ENCODE measurements at places on chromosomes 6 and 20.

- DNase-seq = no peak
These were observed 925 bp downstream of the FHL5 start for GRCh38 chr6:96563853-96564252.

- no peak for DNase-seq
These were observed 12.7 kb upstream of the MCUR1 start for GRCh38 chr6:13827032-13827431.

DNA sequence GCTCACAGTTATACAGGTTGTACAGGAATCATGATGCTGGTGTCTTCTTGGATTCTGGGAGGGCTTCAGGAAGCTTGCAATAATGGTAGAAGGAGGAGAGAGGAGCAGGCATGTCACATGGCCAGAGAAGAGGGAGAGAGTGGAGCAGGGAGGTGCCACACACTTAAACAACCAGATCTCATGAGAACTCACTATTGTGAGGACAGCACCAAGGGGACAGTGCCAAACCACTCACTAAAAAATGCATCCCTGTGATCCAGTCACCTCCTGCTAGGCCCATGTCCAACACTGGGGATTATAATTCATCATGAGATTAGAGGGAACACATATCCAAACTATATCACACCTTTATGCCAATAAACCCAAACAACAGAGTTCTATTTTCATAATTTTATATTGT, 67.2 kb downstream of the TRDN start:
- DNase-seq = no peak

- no peak for DNase-seq
These were observed 253.3 kb upstream of the ECI2 start for GRCh38 chr6:4388675-4389074.

DNA sequence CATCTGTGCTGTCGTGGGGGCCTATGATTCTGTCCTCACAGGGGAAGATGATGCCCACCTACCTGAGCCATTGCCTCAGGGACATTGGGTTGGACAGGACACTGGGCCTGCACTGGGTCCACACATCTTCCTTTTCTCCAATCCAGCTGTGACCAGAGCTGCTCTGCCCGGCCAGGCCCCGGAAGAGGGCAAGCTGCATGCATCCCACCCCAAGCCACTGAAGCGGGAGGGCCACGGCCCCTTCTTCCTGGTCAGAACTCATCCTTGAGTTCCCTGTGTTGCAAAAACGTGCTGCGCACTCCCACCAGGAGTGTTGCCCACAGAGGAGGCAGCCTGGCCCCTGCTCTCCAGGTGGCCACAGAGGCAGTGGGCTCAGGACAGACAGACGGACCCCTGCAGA, 38.2 kb downstream of the SPDEF start:
- DNase-seq = no peak

GRCh38 chr6:7882505-7883257, 27.9 kb downstream of the TXNDC5 start:
- no peak for DNase-seq

DNA sequence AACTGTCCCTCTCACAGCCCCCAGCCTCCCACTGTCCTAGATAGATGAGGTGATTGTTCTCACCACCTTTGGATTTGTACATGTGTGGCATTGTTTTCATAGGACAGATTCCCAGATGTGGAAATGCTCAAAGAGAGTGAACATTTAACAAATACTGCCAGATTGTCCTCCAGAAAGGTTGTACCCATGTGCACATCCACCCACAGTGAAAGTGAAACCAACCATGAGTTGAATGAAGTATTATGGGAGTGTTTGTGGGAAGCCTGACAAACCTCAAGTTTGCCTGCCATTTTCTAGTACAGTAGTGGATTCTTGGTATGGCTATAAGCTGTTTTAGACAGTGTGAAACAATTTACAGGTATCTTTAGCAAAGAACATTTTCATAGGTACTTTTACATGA, 42.7 kb downstream of the ANKRD6 start:
- no peak for DNase-seq

DNA sequence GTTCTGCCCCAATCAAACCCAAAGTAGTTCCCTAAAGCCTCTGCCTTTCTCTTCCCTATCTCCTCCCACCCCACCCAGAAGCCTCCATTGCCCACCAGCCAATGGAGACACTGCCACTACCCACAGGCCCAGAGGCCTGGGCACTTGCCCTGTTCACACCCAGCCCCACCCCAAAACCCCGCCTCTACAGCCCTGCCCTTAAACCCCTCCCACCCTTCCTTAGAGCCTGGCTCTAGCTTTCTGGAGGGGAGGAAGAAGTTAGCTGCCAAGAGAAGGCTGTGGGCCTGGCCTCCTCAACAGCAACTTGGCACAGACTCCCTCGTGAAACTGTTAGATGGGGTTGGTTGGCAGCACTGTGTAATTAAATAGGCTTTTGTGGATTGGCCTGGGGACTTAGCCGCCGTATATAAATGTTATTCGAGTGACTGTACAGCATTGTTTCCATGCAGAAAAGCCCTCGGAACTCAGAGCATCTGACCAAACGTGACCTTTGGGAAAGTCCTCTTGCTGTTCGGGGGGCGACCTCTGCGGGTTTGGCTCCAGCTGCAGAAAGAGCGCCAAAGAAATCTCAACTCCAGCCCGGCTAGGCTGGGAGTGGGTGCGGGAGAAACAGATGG, 31.4 kb downstream of the COL11A2 start:
- peak; percentile 32 for DNase-seq

- DNase-seq = no peak
These were observed 1005.5 kb upstream of the CITED2 start for GRCh38 chr6:140379919-140380318.

GRCh38 chr6:161951126-161951525, 677.3 kb upstream of the AGPAT4 start:
- no peak for DNase-seq

GRCh38 chr6:19836799-19837510, at the start of gene ID4:
ID4 (plus strand) TSS chr6:19837370; CDS start chr6:19837755, 385 bp downstream.
- DNase-seq = no peak

DNA sequence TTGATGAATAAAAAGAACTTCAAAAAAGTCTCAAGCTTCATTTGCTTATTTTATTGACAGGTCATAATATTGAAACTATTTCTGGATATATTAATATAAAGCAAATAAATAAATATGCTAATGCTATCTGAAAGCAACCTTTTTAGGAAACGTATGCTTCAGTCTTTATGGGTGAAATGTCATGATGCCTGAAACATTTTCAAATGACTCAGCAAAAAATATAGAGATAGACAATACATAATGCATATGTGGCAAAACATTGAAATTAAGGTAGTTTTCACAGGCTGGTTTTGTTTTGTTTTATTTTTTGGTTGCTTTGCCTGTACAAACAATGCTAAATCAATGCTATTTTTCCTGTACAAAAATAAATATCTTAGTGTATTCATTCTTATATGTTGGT, 194.4 kb upstream of the PLCB4 start:
- no peak for DNase-seq

DNA sequence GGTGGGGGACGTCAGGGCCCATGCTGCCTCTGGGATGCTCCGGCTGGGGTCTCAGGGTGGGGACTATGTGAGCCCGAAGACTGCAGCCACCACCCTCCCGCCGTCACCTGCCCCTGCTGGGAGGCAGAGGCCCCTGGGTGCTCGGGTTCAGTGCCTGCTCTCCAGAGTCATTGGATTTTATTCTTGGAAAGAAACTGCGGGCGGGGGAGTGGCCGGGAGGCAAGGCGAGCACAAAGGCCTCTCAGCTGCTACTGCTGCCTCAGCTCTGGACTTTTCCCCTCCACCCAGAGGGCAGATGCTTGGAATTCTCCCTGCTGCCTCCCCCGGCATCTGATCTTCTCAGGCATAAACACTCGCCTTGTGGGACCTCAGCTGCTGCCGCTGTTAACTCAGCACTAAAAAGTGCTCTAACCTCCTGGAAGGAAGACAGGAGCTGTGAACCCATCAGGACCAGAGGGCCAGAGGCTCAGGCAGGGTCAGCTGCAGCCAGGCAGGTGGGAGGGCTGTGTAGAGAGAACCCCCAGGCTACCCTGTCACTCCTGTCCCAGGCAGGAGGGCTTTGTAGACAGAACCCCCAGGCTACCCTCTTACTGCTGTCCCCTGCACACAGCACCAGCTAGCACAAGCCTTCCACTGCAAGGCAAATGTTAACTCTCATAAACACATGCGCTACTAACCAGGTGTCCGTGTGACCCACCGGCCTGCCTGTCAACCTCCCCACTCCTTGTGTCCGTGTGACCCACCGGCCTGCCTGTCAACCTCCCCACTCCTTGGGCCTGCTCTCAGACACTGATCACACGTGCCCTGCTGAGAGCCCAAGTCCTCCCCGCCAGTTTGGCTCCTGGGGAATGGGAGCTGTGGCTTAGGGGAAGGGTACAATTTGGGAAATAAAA, 9.4 kb upstream of the FRMD1 start:
- no peak for DNase-seq

GRCh38 chr6:153207006-153207405, 75.9 kb upstream of the RGS17 start:
- no peak for DNase-seq

DNA sequence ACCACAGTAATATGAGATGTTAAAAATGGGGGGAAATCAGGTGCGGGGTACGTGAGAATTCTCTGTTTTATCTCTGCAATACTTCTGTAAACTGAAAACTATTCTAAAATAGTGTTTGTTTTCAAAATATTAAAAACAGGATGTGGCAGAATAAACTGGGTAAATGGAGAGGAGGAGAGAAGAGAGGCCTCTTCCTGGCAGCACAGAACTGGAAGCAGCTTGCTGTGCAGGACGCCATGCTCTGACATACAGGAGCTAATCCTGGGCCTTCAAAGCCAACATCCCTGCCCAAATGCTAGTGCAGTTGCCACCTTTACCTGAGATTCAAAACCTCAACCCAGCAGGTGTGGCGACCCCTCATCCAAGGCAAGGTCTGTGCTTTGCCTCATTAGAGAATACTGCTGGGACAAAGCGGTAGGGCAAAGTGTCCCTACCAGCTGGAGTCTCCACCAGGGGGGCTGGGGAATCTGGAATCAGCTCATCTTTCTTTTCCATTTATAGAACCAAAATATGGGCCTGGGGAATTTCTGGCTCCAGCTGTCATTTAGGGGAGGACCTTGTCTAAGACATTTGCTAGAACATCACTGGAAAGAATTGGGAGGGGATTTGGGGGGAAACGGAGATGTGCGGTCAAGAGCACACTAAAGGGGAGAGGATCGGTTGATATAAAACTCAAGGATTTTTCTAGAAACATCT, 67.3 kb downstream of the SCML4 start:
- DNase-seq = no peak

- no peak for DNase-seq
These were observed 11.9 kb upstream of the TMEM170B start for GRCh38 chr6:11525468-11526155.

- peak; percentile 99 for DNase-seq
These were observed at the start of gene SPAG4 for GRCh38 chr20:35615667-35616464. SPAG4 (plus strand) TSS chr20:35615829; CDS start chr20:35616004, 175 bp downstream.

DNA sequence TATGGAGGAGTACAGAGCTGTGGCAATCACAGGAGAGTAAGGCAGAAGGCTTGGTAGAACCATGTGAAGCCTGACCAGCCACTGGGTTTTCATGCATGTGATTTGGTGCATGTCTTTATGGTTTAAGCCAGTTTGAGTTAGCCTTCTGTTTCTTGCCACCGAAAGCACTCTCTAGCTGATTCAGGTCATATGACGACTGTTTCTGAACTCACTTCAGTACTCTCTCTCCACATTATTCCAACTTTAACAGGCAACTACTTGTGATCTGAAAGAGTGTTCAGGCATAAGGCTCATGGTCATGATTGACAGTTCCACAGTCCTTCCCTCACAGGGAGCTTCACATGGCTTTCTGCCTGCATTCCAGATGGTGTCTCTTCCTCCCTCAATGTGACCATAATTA, 63.3 kb upstream of the TAB2 start:
- no peak for DNase-seq

- DNase-seq = no peak
These were observed 9.9 kb downstream of the GRIK2 start for GRCh38 chr6:101403216-101403945.

GRCh38 chr20:44431118-44431501, 44.6 kb upstream of the TTPAL start:
- no peak for DNase-seq

- DNase-seq = no peak
These were observed 349.8 kb upstream of the ARID1B start for GRCh38 chr6:156427345-156427744.

GRCh38 chr20:3681931-3682781, at the start of gene ADAM33:
ADAM33 (minus strand) TSS chr20:3682010; CDS start chr20:3682004, 6 bp downstream.
- no peak for DNase-seq

DNA sequence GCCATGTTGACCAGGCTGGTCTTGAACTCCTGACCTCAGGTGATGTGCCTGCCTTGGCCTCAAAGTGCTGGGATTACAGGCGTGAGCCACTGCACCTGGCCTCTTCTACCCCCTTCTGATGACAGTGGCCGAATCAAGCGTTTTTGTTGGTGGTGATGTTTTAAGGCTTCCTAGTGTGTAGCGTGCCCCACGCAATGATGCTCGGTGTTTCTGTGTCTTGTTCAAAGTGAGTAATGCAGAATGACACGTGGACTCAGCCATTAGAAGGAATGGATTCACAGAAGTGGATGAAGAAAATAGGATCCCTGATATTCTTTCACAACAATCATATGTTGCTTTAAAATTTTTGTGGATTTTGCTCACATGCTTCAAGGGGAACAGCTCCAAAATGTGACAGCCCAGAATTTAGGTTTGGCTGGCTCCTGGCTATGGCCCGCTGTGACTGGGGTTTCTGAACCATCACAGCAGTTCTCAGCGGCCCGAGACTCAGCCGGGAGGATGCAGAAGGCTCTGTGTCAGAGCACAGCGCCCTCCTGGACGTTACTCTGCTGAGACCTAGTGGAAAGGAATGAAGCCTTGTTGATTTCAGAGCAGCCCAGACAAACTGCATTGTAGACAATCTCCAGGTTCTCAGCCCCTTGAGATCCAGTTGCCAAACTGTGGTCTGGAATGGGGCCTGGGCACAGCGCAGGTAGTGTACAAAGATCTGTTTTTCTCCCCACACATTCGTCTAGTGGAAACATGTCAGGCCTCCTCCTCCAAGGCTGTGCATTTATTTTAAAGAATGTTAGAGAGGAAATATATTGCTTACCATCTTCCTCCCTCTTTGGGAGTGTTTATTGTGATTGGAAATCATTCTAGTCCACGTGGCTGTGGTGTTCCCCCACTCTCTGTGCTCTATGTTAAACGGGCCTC, 57.6 kb upstream of the TIAM2 start:
- DNase-seq = no peak

- DNase-seq = no peak
These were observed 35.0 kb downstream of the SERPINB1 start for GRCh38 chr6:2806644-2807043.

- DNase-seq = peak; percentile 62
These were observed at the start of gene PRR18 for GRCh38 chr6:166308033-166308768. PRR18 (minus strand) TSS chr6:166308392; CDS start chr6:166308142, 250 bp downstream.

- DNase-seq = no peak
These were observed 111.9 kb downstream of the CEBPB start for GRCh38 chr20:50302341-50303057.

- DNase-seq = no peak
These were observed 265.0 kb upstream of the EPHA7 start for GRCh38 chr6:93684339-93684738.

DNA sequence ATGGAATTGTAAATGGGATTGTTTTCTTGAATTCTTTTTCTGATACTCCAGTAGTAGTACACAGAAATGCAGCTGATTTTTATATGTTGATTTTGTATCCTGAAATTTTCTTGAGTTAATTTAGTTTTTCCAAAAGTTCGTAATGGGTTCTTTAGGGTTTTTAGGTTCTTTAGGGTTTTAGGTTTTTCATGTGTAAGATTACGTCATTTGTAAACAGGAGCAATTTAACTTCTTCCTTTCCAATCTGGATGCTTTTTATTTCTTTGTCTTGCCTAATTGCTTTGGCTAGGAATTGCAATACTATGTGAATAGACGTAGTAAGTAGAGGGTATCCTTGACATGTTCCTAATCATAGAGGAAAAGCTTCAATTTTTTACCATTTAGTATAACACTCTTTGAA, 568.6 kb downstream of the MMUT start:
- no peak for DNase-seq

- no peak for DNase-seq
These were observed 279.4 kb upstream of the SPTLC3 start for GRCh38 chr20:12729326-12729725.
